Sigmoid colon (tissue), 7 donors: ENCODE measurements at places on chromosomes 7 and 10. TPM values are rescaled to one million over a fixed set of nuclear protein-coding genes. Genes with fewer than 3 reads are reported as not detected.
A peak's percentile ranks its signal among the peaks of the same experiment; 100 is the strongest.

DNA sequence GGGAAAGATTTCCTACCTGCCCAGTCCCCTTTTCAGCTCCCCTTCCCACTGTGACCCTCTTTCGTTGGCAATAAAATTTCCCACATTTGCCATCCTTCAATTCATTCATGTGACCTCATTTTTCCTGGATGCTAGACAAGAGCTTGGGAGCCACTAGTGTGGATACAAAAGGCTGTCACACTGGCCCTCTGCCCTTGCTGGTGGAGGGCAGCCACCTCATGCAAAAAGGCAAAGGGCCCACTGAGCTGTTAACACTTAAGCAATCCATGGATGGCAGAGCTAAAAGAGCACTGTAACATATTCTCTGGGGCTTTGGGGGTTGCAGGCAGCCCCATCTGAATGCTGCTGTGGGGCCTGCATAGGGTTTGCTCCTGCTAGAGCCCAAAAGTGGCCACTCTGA, 315.1 kb downstream of the NEBL start:
- H3K4me3 ChIP-seq: no peak overlapping the region
- H3K27ac ChIP-seq: no peak overlapping the region
- H3K36me3 ChIP-seq: no peaks in the 10 kb centered on the region
- no peaks in the 10 kb centered on the region for H3K27me3 ChIP-seq
- no peak for DNase-seq

DNA sequence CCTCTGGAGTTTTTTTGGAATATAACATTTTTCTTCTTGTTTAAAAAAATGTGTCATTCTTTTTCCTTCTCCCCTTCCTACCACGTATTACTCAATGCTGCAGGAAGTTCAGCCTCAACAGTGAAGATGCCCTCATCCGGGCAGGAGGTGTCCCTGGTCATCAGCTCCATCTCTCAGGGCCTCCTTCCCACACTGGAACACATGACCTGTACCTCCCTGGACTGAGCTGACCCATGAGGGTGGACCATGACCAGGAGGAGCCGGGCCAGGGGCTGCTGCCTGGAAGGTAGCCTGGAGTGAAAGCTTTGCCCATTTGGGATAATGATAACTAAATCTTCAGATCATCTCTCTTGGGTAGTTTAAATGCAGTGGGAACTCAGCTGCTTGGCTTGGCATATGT, 316.5 kb upstream of the ZMIZ1 start:
- H3K4me1 ChIP-seq: no peaks in the 10 kb centered on the region
- no peak overlapping the region for H3K27ac ChIP-seq
- DNase-seq: no peak
- H3K4me3 ChIP-seq: no peak overlapping the region

DNA sequence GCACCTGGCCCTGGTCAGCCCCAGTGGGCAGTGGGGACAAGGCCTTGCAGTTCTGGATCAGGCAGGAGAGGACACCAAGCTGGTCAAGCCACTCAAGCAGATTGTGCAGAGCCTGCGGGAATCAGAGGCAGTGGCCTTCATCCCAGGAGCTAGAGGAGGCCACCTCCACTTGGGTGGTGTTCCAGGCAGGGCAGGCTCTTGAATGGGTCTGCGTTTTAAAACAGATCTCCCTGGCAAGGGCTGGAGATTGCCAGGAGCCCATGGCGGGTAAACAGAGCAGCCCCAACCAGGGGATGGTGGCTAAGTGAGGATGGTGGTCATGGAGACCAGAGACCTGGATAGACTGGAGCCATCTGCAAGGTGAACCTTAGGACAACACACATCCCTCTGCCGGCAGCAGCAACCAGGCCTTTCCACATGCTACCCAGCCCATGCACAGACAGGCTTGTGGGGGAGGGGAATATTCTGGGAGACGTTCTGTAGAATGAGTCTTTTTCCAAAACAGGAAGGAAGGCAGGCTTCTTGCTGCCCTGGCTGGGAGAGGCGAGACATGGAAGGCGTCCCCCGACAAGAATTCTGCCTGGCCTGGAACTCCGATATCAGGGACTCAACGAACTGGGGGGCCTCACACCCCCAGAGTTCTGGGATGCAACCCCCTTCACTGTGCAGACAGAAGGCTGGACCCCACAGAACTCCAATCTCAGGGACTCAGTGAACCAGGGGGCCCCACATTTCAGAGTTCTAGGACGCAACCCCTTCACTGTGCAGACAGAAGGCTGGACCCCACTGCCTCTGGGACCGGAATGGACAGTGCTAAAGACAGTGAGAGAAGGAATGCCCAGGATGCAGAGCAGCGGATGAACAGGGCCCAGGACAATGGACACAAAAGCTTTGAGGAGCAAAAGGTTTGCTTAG, 264.8 kb downstream of the PTPRN2 start:
- no peak overlapping the region for H3K27ac ChIP-seq
- H3K4me3 ChIP-seq: no peak overlapping the region
- H3K4me1 ChIP-seq: no peaks in the 10 kb centered on the region

GRCh38 chr10:5679606-5680005, 5.0 kb upstream of the TASOR2 start:
- H3K4me3 ChIP-seq: no peak overlapping the region
- no peak overlapping the region for H3K27ac ChIP-seq
- H3K27me3 ChIP-seq: no peaks in the 10 kb centered on the region
- H3K4me1 ChIP-seq: peaks cover 8% of the 10 kb centered on the region
- DNase-seq: no peak

DNA sequence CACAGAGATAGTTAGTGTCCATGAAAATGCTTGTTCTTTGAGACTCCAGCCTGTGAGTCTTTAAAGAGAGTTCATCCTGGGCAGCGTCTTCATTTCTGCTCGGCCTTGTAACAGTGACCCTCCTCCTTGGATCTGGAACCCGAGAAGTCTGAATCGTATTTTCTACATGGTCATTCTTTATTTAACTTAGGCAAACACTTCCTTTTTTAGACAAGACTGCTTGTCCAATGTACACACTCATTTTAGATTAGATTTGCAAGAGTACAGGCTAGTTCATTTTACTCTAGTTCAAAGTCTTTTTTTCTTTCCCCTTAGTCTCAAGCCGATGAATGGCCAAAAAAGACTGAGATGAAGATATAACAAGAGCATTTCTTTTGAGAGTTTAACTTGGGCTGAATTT, 133.5 kb downstream of the CHN2 start:
- H3K36me3 ChIP-seq: no peaks in the 10 kb centered on the region
- H3K4me3 ChIP-seq: no peak overlapping the region
- H3K4me1 ChIP-seq: peaks cover 8% of the 10 kb centered on the region
- H3K27me3 ChIP-seq: no peaks in the 10 kb centered on the region
- H3K27ac ChIP-seq: peak overlapping the region; percentile 25

GRCh38 chr10:10644008-10644646, 373.5 kb upstream of the CELF2 start:
- H3K4me3 ChIP-seq: no peak overlapping the region
- no peak for DNase-seq
- no peaks in the 10 kb centered on the region for H3K4me1 ChIP-seq

- H3K27ac ChIP-seq: no peak overlapping the region
- no peak overlapping the region for H3K4me3 ChIP-seq
- no peak for DNase-seq
- H3K27me3 ChIP-seq: no peaks in the 10 kb centered on the region
These were observed 92.8 kb downstream of the VWC2 start for GRCh38 chr7:49866076-49866735.

GRCh38 chr7:29626730-29627129, 63.1 kb downstream of the PRR15 start:
- H3K27me3 ChIP-seq: no peaks in the 10 kb centered on the region
- H3K27ac ChIP-seq: no peak overlapping the region
- no peaks in the 10 kb centered on the region for H3K4me1 ChIP-seq

GRCh38 chr10:97327348-97328294, 6.9 kb downstream of the FRAT2 start:
- peaks cover 32% of the 10 kb centered on the region for H3K4me1 ChIP-seq
- no peaks in the 10 kb centered on the region for H3K27me3 ChIP-seq
- no peak overlapping the region for H3K4me3 ChIP-seq
- no peak for DNase-seq
- H3K27ac ChIP-seq: no peak overlapping the region
- peaks cover 14% of the 10 kb centered on the region for H3K36me3 ChIP-seq

- no peaks in the 10 kb centered on the region for H3K36me3 ChIP-seq
- no peak for DNase-seq
- no peak overlapping the region for H3K27ac ChIP-seq
- H3K4me3 ChIP-seq: no peak overlapping the region
These were observed 12.5 kb downstream of the LIPA start for GRCh38 chr10:89238956-89239644.

DNA sequence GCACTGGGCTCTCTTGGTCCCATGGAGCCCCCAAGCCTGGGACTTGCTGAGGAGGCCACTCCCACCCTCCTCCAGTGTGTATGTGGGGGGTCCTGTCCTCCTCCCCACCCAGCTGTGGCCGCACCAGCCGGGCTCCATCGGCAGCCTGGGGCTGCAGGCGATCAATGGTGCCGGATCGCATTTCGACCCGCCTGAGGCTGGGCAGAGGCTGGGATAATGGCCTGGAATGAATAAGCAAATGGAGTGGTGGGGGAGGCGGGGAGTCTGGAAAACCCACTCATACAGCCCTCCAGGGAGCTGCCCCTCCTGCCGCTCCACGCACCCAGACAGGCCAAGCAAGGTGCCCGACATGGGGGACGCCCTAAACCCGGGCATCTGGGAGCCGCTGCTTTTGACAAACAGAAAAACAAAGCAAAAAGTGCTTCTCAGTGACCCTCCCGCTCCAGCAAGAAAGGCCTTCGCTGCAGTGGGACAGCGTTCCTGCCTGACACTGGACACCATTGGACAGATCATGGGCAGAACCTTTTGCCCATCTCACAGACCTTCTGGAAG, 160.5 kb downstream of the NRF1 start:
- H3K27ac ChIP-seq: no peak overlapping the region
- no peaks in the 10 kb centered on the region for H3K27me3 ChIP-seq
- H3K36me3 ChIP-seq: no peaks in the 10 kb centered on the region
- H3K4me1 ChIP-seq: no peaks in the 10 kb centered on the region
- no peak for DNase-seq
- no peak overlapping the region for H3K4me3 ChIP-seq

- H3K4me1 ChIP-seq: no peaks in the 10 kb centered on the region
These were observed 571.6 kb downstream of the SH2D4B start for GRCh38 chr10:81109200-81109752.

- peaks cover 27% of the 10 kb centered on the region for H3K4me1 ChIP-seq
- no peaks in the 10 kb centered on the region for H3K36me3 ChIP-seq
- H3K27ac ChIP-seq: no peak overlapping the region
- H3K27me3 ChIP-seq: no peaks in the 10 kb centered on the region
These were observed 83.4 kb downstream of the SLC25A13 start for GRCh38 chr7:96238474-96238873.

DNA sequence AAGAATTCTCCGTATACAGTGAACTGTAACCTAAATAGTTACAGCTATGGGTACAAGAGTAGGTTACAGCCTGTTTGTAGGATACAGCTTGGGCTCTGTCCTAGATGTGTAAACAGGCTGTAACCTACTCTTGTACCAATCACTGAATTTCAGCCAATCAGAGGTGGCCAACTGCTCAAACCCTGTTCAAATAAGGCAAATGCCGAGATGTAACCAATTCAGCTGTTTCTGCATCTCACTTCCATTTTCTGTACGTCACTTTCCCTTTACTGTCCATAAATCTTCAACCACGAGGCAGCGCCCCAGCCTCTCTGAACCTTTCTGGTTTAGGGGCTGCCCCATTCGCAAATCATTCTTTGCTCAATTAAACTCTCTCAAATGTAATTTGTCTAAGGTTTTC, 8.3 kb upstream of the MMP21 start:
- H3K4me3 ChIP-seq: no peak overlapping the region
- no peaks in the 10 kb centered on the region for H3K36me3 ChIP-seq
- H3K27me3 ChIP-seq: no peaks in the 10 kb centered on the region
- DNase-seq: no peak
- H3K27ac ChIP-seq: no peak overlapping the region

GRCh38 chr10:128066870-128067382, 59.3 kb downstream of the MKI67 start:
- peaks cover 12% of the 10 kb centered on the region for H3K4me1 ChIP-seq
- H3K36me3 ChIP-seq: peaks cover 28% of the 10 kb centered on the region
- no peak for DNase-seq

DNA sequence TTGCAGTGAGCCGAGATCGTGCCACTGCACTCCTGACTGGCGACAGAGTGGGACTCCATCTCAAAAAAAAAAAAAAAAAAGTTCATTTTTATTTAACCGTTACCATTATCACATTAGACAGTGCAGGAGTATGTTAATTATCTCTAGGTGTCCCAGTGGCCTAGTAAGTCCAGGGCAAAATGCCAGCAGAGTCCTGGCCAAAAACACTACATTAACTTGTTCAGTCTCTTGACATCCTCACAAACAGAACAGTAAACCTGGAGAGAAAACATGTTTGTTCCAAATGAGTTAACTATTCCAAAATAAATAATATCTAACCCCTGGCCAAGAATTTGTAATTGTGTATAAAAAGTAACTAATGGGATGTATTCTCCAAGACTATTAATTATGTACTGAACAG, 43.2 kb downstream of the PTPRZ1 start:
- H3K4me1 ChIP-seq: no peaks in the 10 kb centered on the region
- no peak overlapping the region for H3K4me3 ChIP-seq
- DNase-seq: no peak
- no peaks in the 10 kb centered on the region for H3K27me3 ChIP-seq

GRCh38 chr10:70320751-70321150, 36.9 kb upstream of the NPFFR1 start:
- DNase-seq: no peak
- H3K27me3 ChIP-seq: no peaks in the 10 kb centered on the region
- H3K4me3 ChIP-seq: no peak overlapping the region
- no peaks in the 10 kb centered on the region for H3K4me1 ChIP-seq

GRCh38 chr7:136657482-136657921, 210.9 kb upstream of the CHRM2 start:
- no peak overlapping the region for H3K4me3 ChIP-seq
- no peaks in the 10 kb centered on the region for H3K36me3 ChIP-seq
- H3K4me1 ChIP-seq: peaks cover 32% of the 10 kb centered on the region
- no peak for DNase-seq
- no peaks in the 10 kb centered on the region for H3K27me3 ChIP-seq
- peak overlapping the region; percentile 16 for H3K27ac ChIP-seq

- no peak overlapping the region for H3K4me3 ChIP-seq
- no peaks in the 10 kb centered on the region for H3K36me3 ChIP-seq
- H3K4me1 ChIP-seq: no peaks in the 10 kb centered on the region
- no peak for DNase-seq
These were observed 1223.8 kb downstream of the NXPH1 start for GRCh38 chr7:9657257-9657656.

The ANKRD2 gene
- 0.49 TPM for total RNA-seq

The MEST gene
- 6.4 TPM for total RNA-seq

The LCOR gene
- 24.6 TPM for total RNA-seq

The WEE2 gene
- not detected for total RNA-seq

The C10orf88 gene
- 10.2 TPM for total RNA-seq

The JCAD gene
- total RNA-seq: 127 TPM

The PDLIM1 gene
- total RNA-seq: 29.6 TPM

The MNX1 gene
- not detected for total RNA-seq

The ADCY1 gene
- total RNA-seq: 0.71 TPM

The CDNF gene
- not detected for total RNA-seq

The GPR15LG gene
- total RNA-seq: not detected

The AKR1C1 gene
- total RNA-seq: 36.7 TPM

The RNF148 gene
- total RNA-seq: 0.36 TPM

The INHBA gene
- 1.1 TPM for total RNA-seq

The SPDYE9 gene
- total RNA-seq: not detected

The BEND7 gene
- 27.2 TPM for total RNA-seq
